Activated T-cell treated with anti-CD3 and anti-CD28 coated beads for 1 hour (primary cell): ENCODE measurements at places on chromosomes 3 and 15.
A peak's percentile ranks its signal among the peaks of the same experiment; 100 is the strongest.

DNA sequence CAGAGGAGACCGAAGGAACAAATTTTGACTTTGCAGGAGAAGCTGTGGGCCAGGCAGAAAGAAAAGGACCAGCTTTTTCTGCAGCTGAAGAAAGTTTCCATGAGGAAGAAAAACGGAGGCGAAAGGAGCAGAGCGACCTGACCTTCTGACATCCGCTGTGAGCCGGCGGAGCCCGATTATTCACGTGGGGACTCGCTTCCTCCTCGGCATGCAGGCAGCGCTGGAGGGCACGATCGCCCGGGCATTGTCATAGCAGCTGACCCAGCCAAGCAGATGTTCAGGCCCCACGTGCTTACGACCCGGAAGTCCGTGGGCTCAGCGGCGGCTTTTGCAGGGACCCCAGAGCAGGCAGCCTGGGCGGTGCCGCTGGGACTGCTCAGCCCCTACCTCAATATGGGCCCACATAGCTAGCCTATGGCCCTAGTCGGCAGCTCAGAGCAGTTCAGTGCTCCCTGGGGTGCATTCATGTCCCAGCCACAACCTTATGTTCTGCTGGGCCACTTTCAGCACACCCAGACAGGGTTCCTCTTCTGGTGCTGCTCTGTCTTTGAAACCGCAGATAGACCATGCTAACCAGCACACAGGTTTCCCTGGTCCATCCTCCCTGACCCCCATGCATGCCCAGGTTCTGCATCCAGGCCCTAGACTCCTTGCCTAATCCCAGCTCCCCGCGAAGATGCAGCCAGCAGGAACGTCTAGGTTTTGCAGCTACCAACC lies 10.5 kb upstream of the EIF4A2 start:
- DNase-seq = peak; percentile 44

- no peak for DNase-seq
Observed at GRCh38 chr3:49213541-49213943, 42.1 kb downstream of the KLHDC8B start.

GRCh38 chr3:53170325-53171063 lies 9.5 kb downstream of the PRKCD start:
- DNase-seq = no peak

GRCh38 chr3:181300033-181300432 lies 310.5 kb upstream of the DNAJC19 start:
- DNase-seq = no peak

- no peak for DNase-seq
Observed at GRCh38 chr3:101720851-101721840, 3.3 kb upstream of the CEP97 start.

DNA sequence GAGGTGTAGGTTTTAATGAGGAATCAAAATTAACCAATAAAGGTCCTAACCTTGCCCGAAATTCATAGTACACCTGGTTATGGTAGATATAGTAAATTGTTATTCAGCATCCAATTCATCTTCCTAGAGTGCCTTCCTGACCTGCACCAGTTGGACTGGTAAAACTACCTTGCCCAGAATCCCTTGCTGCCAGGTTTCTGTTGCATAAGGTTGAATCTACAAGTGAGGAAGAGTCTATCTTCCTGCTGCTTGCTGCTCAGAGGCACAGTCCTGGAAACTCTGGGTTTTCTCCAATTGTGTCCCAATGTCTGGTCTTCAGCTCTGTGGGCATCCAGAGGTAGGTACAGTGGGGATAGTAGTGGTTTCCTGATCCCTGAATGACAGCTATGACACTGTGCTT lies 17.3 kb downstream of the CCDC54 start:
- DNase-seq = no peak

DNA sequence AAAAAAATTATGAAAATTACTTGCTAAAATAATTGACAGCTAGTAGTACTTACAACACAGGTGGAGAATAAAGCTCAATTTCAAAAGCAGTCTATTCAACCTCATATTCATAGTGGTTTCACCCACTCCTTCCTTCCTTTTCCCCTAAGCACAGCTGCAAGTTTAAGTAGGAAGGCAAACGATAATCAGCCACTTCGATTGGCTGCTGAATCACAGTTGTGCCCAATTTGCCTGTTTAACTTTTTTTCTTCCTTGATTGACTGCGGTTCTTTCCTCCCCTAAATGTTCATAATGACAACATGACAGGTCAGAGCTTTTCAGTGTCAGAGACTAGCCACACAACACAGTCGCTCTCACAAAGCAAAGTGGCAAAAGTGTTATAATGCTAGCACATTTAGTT lies 468.0 kb upstream of the GBE1 start:
- no peak for DNase-seq

DNA sequence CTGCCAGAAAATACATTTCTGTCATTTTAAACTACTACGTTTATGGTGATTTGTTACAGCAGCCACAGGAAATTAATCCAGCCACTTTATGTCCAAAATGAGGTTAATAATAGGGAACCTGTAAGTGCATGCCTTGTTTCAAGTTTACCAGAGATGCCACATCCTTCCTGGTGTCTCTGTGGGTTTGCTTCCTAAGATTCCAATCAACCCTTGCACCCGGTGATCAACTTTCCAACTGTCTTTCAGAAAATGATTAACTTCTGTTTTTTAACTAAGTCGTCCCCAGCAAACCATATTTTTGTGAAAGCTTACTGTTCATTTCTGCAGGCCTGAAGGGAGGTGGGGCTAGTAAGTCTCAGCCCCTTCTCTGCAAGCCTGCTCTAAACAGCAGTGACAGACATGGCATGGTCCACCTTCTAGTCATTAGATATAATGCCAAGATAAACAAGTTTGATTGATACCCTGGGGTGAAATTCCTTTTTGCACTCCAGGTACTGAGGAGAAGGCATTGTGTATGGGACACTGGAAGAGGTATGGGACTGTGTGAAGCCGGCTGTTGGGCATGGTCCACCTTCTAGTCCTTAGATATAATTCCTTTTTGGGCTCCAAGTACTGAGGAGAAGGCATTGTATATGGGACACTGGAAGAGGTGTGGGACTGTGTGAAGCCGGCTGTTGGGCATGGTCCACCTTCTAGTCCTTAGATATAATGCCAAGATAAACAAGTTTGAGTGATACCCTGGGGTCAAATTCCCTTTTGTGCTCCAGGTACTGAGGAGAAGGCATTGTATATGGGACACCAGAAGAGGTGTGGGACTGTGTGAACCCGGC lies 11.1 kb upstream of the TMC3 start:
- no peak for DNase-seq

- no peak for DNase-seq
Observed at GRCh38 chr3:49600781-49601180, 46.5 kb downstream of the BSN start.

- no peak for DNase-seq
Observed at GRCh38 chr15:60476713-60477112, 2.2 kb downstream of the ICE2 start.

- DNase-seq = no peak
Observed at GRCh38 chr3:49199239-49199899, 28.0 kb downstream of the KLHDC8B start.

GRCh38 chr15:101359365-101359947 lies 64.4 kb upstream of the SNRPA1 start:
- DNase-seq = no peak

DNA sequence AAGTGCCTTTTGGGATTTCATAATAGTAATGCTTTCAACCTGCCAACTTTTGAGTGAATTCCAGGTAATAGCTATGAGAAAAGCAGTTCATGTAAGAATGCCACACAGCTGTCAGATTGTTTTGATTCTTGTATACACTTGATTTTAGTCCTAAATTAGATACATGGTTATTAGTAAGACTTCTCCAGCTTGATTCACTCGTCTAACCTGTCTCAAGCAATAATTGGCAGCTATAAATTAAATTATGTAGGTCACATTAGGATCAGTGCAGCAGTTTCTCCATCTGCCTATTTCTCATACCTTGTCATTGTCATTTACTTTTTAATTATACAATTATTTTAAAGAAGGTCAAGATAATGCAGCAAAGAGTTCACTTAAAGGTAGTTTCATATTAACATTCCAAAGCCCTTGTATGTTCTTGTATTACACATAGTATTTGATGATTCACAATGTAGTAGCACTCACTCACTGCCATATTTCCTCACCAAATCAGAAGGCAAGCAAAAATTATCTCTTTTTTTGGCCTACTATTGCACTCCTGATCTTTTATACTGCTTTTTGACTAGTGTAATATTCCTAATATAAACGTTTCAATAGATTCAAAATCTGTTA lies 10.9 kb upstream of the CRYBG3 start:
- DNase-seq = no peak

GRCh38 chr3:13548696-13549622 lies at the start of gene FBLN2:
FBLN2 (plus strand) TSS chr3:13549125; CDS start chr3:13570356, 21,231 bp downstream.
- DNase-seq = no peak

- peak; percentile 39 for DNase-seq
Observed at GRCh38 chr15:75640483-75641178, 607 bp upstream of the IMP3 start.

DNA sequence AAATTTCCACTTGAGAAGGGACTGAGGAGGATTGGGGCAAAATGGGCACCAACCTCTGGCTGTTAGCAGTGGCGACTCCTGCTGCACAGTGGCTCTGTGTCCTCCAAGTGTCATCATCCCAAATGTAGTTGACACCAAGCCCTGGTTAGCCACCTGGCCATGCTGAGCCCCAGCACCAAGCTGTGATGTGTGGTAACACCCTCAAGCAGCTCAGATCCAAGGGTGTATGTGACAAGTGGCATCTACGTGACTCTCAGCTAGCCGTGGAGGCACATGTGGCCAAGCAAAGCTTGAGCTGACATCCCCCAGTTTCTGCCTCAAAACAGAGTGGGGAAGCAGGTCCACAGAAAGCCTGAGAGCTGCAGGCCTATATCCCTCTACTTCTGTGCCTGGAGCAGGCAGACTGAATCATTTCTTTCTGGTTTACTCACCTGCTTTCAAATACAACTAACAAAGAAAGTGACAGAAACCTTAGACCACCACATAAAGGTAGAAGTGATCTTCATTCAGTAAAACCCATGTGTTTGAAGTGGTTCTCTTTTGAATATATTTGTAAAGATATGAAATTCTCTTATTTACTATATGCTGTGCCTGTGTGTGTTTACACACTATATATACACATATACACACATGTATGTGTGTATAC lies 40.0 kb downstream of the FOXP1 start:
- DNase-seq = no peak

GRCh38 chr3:185207931-185208746 lies 45.7 kb downstream of the EHHADH start:
- no peak for DNase-seq

- no peak for DNase-seq
Observed at GRCh38 chr15:61227269-61227949, 1.7 kb downstream of the RORA start.

DNA sequence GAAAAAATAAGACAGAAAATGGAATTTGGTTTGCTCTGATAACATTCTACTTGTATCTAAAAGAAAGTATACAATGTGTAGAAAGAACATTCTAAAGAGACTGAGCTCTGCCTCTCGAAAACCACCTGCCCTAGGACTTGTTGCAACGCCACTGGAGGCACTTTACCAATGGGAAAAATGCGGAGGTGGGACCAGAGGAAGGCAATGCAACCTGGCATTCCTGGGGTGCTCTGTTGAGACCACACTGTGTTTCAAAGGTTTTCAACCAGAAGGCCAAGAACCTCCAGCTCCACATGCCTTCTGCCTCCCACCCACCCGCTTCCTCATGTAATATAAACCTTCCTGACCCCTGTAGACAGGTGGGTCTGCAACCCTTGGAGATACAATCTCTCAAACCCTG lies 4.5 kb downstream of the PROK2 start:
- DNase-seq = no peak

- DNase-seq = no peak
Observed at GRCh38 chr3:51974277-51974962, 444 bp upstream of the ABHD14A start.

DNA sequence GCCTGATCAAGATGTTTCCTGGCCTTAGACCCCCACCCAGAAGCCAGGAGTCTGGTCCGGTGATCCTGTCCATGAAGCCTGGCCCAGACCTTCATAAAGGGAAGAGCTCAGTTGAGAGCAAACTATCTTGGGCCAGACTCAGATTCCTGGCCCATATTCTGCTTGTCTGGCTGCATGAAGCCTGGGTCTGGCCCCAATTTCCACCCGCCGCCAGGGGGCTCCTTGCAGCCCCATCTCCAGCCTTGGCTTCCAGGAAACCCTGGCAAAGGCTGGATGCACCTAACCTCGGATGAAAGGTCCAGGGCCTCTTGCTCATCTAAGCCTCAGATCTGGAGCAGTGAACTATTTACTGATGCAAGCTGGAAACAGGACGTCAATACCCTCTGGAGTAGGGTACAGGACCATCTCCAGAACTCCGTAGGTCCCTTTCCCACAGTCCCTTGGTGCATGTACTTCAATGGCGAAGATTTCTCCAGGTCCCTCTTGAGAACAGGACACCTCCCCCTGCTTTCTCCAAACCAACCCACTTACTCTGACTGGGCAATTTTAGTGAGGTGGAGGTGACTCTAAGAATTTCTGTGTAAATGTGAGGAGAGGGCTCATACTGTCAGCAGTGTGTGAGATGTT lies 5.6 kb downstream of the FOXL2 start:
- no peak for DNase-seq

DNA sequence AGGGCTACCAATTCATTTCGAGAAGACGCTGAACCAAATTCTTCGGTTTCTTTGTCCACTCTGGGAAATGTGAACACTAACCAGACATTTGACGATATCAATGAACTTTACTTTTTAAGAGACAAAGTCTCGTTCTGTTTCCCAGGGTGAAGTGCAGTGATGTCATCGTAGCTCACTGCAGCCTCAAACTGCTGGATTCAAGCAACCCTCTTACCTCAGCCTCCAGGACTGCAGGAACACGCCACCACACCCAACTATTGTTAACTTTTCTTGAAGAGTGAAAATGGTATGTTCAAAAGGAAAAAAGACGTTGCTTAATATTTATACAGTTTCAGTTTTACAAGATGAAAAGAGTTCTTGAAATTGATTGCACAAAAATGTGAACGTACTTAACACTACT lies 30.6 kb downstream of the MB21D2 start:
- no peak for DNase-seq

DNA sequence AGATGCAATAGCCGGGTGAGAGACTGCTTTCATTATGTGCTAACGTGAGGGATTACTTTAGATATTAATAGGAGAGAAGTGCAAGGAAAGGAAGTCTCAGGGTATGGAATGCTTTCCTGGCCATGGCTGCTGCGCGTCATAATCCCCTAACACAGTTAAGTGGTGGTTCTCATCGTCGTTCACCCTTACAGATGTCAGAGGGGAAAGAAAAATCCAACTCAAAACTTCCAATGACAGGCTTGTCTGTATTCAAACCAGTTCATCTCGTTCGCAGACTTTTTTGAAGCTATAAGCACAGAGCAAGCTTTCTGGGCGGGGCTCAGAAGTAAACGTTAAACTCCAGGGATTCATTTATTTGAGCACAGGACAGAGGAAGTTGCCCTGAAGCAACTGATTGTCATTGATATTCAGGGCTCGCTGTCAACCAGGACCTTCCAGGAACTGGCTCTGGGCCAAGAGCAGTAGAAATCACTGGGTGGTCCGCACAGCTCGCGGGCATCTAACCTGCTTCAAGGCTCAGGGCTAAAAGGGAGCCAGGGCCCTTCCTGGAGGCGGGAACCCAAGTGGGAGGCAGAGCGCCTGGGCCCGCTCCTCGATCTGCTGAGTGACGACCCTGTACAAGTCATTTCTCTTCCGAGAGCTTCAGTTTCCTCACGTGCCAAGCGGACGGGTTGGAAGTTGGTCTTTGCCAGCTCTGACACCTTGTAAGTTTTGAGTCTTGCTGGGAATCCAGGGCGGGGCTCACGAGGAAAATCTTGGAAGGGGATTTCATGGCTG lies 1.1 kb upstream of the LPP start:
- no peak for DNase-seq

- no peak for DNase-seq
Observed at GRCh38 chr3:71854706-71855105, 69.8 kb upstream of the PROK2 start.

- DNase-seq = no peak
Observed at GRCh38 chr3:11964553-11964952, 39.6 kb upstream of the SYN2 start.
